ENCODE measurements at places on chromosomes 5 and 9.

DNA sequence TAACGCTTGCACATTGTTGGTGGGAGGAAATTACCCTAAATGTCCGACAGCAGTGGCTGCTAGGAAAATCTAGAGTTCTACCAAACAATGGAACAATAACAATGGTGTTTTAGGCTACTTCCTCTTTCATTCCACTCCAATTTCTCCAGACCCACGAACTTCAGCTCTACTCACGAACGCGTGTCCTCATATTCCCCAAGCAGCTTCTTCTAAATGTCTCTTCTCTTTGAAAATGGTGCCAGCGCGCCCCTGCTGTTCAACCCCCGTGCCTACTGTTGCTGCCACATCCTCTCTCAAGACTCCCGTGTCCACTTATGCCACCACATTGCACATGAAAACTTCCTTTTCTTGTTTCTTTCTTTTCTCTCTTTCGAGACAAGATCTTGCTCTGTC lies 25.6 kb downstream of the OR2V2 start:
- DNase-seq: peak; percentile 61

DNA sequence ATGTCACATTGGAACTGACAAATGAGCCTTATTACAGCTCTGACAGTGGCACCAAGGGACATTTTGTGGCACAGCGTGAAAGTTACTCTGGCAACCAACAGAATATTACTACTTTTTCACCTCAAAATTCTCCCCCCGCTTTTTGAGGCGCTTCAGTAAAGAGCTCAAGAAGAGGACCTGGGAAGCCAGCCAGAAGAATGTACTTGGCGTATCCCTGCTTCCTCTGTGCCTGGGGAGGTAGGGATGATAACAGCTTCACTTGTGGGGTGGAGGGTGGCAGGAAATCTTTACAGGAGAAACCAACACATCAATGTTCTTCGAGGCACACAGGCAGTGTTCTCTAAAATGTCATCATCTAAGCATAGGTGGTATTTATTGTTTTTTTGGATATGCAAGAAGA lies 624.1 kb downstream of the NR2F1-AS1 start:
- DNase-seq: no peak

- no peak for DNase-seq
These were observed 54.1 kb upstream of the PDE8B start for GRCh38 chr5:77156379-77156778.

DNA sequence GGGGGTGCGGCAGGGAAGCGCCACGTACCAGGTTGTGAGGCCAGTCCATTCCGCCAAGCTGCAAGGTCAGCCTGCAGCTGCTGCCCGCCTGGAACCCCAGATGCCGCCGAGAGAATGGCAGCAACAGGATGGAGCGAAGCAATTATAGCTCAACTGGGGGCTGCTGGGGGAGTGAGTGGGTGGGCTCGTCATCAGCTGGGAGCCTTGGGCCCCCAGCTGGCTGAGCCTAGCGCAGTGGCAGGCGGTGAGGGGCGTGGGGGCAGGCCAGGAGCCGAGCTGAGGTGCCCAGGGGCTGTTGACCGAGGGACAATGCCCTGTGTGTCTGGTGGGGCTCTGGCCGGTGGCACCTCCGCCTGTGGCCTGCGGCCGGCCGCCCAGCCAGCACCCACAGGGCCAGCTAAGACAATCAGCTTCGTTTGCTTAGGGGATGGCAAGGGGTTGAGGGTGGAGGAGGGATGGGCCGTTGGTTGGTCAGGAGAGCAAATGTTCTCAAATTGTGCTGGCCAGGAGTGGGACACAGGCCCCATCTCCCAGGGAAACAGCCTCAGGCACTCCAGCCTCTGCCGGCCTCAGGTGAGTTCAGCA lies at the start of gene IL17B:
IL17B (minus strand) TSS at position 116 of the 585 bp plus-strand sequence; CDS start at position 49, 67 bp downstream.
- no peak for DNase-seq

- DNase-seq: no peak
These were observed 514.2 kb downstream of the RAB3C start for GRCh38 chr5:59097116-59097515.

DNA sequence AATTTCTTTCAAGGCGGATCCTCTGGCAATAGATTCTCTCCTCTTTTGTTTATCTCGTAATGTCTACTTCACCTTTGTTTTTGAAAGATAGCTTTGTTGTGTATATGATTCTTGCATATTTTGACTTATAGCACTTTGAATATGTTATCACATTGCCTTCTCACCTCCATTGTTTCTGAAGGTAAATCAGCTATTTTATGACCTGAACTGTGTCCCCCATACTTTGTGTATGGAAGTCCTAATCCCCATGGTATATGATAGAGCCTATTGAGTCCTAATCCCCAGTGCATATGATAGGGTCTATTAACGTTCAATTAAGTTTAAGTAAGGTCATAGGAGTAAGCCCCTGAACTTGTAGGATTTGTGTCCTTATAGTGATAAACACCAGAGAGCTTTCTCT lies 910.2 kb upstream of the NUDT12 start:
- no peak for DNase-seq

DNA sequence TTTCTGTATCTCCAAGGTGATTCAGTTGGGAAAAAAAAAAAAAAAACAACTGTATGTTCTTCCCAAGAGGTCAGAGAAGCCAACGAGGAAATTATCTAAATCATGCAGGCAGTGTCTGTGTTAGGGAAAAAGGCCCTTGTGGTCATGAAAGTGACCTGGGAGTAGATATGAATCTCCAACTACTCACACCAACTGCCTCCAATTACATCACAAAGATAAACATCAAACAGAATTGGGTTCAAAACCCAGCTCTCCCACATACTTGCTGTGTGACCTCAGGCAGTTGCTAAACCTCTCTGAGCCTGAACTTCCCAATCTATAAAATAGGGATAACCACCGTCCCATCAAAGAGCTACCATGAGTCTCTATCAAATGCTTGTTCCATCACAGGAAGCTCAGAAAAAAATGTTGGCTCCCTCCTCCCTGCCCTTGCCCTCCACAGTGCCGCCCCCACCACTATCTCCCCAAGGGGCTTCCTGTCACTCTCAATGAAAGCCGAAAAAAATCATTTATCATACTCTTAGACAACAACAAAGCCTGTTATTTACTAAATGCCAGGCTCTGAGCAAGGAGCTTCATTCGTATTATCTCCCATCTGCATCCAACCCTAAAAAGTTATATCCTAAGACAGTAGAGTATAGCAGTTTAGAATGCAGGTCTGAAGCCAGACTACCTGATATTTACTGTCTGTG lies 42.9 kb downstream of the CDK5RAP2 start:
- DNase-seq: no peak

- no peak for DNase-seq
These were observed 132.4 kb upstream of the MEF2C start for GRCh38 chr5:89015409-89015808.

- DNase-seq: no peak
These were observed 67.0 kb upstream of the CDK5RAP2 start for GRCh38 chr9:120646948-120647347.

DNA sequence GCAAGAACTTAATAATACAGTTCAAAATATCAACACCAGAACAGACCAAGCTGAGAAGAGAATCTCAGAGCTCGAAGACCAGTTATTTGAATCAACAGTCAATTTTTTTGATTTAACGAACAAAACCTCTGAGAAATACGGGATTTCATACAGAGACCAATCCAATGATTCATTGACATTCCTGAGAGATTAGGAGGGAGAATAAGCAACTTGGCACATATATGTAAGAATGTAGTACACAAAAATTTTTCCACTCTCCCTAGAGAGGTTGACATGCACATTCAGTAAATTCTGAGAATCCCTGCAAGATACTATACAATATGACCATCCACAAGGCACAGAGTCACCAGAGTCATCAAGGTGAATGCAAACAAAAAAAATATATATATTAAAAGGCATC lies 1577.3 kb upstream of the C9orf72 start:
- no peak for DNase-seq

DNA sequence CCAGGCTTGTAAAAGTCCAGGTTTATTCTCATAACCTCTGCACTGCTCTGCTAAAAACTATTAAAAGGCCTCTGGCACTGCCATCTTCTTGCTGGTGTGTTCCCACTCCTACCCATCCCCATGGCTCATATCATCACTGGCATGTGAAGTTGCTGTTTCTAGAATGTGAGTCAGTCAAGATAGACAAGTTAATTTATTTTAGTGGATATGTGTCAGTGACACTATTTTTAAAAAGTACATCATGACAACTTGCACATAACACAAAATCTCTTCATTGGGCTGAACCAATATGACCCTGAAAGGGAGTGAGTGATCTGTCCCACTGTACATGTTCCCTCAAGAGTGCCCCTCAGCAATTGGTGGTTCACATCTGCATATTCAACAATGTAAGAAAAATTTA lies 299.7 kb downstream of the NFIB start:
- DNase-seq: no peak

DNA sequence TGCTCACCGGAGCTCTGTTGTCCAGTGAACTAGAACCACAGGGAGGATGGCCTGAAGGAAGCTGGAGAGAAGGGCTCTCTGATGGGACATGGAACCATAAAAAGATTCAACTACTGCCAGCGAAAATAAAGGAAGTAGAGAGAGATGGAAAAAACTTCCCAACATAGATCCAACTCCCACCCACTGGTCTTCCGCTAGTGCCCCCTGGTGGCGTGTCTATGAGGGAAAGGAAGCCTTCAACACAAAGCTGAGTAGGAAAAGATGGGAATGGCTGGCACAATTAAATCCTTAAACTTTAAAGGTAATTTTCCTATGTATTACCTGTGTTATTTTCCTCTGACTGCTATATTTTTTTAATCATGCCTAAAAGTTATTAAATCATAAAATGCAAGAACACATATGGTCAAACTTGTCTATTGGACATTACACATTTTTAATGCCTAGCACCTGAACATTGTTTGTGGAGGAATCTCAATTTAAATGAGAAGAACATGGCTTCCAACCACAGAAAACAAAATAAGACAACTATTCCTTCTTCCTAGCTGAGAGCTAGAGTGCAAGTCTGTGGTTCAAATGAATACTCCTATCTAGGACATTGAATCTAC lies 51.5 kb downstream of the CEP120 start:
- DNase-seq: no peak

- DNase-seq: no peak
These were observed 10.4 kb upstream of the CRB2 start for GRCh38 chr9:123345567-123345955.

- DNase-seq: no peak
These were observed 504 bp upstream of the ZNF618 start for GRCh38 chr9:113875459-113876150.

- DNase-seq: no peak
These were observed 1263.2 kb upstream of the CDH6 start for GRCh38 chr5:29930316-29930715.

- DNase-seq: no peak
These were observed 250.3 kb downstream of the SLIT3 start for GRCh38 chr5:169050636-169051035.

DNA sequence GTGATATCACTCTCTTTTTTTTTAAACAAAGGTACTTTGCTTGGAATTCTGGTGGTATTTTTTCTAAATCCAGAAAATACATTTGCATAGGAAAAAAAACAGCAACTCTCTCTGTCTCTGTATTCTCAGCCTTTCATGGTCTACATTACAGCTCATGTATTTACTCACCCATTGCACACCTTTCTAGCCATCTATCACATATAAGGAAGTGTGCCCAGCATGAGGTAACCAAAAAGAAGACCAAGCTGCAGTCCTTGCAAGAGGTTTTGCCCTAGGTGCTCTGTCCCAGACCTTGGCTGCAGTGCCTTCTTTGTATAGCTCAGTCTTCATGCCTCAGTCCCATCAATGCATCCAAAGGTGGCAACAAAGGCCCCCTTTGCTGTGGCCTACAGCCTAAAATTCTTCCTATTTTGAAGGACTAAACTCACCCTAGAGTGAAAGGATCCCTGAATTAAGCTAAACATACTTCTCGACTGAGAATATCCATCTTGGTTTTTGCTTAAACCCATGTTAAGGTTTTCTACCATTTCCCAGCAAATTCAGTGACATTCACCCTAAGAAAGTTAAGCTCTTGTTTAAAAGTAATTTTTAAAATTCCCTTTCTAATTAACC lies 446.4 kb downstream of the KIF4B start:
- no peak for DNase-seq

- DNase-seq: no peak
These were observed 59.3 kb downstream of the SLC46A2 start for GRCh38 chr9:112831281-112831851.

DNA sequence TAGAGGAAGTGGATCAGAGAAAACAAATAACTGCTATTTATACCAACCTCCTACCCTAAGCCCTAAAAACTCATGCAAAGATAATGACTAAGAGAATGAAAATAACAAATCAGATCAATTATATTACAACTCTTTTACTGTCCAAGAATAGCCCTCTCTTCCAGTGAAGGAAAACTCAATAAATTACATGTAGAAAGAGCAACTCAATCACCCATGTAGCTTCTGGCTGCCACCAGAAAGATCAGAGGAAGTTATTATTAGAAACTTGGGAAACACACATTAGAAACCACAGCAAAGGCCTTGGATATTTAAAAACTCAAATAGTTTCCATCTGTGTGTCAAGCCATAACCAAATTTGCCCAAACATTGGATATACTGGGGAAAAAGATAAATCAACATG lies 134.0 kb upstream of the TARS1 start:
- no peak for DNase-seq

DNA sequence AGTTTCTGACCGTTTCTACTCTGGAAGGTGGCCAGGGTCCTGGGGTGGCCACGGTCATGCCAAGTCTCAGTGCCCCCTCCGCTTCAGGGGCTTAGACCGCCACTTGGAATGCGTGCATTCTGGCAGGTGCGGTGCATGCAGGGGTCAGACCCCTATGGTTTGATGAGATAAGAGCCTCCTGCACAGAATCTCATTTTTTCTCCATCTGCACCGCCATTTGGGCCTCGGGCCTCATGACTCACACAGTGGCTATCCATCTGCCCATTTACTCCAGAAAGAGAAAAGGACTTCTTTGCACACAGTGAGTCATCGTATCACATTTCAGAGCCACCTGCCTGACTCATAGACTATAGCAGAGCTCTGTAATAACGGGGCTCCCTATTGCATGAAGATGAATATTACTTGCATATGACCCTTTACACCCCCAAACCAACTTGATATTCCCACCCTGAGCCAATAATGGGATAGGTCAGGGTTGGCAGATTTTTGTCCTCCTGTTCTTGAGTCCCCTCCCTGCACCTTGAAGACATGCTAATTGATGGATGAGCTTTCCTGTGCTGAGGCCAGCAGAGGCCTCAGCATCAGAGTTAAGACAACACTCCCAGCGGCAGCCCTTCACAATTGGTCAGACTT lies 157.4 kb downstream of the NR3C1 start:
- DNase-seq: no peak

DNA sequence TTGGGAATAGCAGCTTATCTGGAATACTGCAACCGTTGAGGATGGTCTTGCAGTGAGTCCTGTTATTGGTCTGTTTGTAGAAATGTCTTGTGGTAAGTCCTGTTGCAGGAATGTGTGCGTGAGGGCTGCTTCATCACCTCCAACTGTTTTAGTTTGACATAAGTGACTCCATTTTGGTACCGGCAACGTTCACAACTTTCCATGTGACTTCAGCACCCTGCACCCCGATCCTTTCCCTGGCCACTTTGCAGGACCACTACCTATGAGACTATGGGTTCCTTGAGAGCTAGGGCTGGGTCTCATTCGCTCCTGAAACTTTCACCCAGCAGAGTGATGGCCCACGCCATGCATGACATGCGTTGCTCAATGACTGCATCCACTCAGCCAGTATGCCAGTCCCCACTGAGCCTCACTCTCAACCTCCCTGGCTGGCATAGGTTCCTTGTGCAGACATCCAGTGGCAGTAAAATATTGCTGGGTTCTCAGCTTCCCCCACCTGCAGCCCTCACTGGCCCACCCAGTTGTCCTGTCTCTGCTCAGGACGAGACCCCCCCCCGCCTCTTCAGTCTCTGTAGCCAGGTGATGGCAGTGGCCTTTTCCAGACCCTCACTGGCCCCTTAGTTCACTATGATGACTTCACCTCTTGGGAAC lies 8.0 kb downstream of the SURF6 start:
- DNase-seq: no peak

GRCh38 chr5:143251946-143252345 lies 151.5 kb downstream of the NR3C1 start:
- DNase-seq: no peak
